Heart right ventricle (tissue), 16 donors: ENCODE measurements at places on chromosomes 5 and 9. TPM values are rescaled to one million over a fixed set of nuclear protein-coding genes. Genes with fewer than 3 reads are reported as not detected.

- no peak for DNase-seq
These were observed 556 bp upstream of the TTF1 start for GRCh38 chr9:132407196-132407595.

DNA sequence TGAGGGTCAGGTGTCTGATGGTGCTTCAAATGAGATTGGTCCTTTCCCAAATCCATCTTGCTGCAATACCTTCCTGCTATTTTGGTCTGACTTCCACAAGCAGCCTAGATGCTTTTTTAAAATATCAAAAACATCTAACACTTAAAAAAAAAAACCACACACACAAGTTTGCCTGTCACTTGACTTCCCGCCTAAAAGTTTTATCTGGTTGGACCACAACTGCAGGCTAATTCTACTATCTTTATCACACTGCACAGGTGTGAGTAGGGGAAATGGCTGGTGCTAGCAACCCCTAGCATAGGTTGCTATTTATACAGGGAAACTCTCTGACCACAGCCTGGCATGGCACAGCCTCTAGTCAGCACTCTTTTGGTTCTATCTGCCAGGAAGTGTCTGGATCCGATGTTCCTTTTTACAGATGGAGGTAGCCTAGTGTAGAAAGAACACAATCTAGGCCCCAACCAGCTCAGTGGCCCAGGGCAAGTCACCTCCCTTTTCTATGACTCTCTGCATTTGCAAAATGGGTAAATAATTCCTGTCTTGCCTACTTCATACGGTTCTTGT lies at the start of gene HEMGN:
Gene HEMGN, minus strand, starts transcription at position 92 of the 564 bp plus-strand sequence. Its CDS starts 36 bp downstream, at position 56.
- no peak for DNase-seq

DNA sequence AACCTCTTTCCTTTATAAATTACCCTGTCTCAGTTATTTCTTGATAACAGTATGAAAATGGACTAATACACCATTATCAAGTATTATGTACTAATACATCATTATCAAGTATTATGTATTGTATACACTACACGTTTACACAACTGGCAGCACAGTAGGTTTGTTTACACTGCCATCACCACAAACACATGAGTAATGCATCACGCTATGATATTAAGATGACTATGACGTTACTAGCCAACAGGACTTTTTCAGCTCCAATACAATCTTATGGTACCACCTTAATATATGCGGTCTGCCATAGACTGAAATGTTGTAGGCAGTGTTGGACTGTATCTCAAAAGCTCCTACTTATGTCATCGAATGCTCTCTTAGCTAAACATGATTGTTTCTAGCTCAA lies 28.2 kb downstream of the PRELID2 start:
- DNase-seq, result no peak

DNA sequence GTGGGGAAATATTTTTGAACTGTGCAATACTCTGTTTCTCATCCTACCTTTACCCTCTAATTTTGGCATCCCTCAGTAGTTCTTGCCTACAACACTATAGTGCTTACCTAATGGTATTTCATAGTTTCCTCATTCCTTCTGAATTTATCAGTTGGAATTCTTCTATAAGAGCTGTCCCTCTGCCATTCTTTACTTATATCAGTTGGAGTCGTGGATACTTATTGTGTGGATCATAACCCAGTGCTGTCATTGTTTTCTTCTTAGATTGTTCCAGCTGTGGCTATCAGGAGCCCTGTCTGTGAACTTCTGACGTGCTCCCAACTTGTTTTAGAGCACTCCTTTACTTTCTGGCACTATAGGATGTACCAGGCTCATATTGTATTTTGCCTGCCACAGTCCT lies 146.1 kb upstream of the OTULINL start:
- no peak for DNase-seq

DNA sequence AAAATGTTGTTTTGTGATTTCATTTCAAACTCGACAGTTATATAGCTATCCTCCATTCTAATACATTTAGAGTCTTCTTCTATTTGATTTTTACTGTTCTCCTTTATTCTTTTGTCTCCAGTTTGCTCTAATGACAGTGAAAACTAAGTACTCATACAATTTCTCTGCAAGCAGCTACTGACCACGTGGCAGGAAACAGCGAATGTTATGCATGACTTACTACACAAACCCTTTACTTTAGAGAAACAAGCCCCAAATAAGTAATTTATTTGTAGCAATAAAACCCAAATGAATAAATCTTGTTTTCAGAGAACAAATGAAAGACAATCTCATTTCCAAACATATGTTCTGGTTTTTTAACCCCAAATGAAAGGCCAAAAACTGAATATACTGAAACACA lies 41.9 kb downstream of the CDH6 start:
- no peak for DNase-seq

DNA sequence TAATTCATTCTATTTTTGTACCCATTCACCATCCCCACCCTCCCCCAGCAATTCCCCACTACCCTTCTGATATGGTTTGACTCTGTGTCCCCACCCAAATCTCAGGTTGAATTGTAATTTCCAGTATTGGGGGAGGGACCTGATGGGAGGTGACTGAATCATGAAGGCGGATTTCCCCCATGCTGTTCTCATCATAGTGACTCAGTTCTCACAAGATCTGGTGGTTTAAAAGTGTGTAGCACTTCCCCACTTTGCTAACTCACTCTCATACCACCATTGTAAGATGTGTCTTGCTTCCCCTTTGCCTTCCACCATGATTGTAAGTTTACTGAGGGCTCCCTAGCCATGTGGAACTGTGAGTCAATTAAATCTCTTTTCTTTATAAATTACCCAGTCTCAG lies 25.9 kb upstream of the TESK1 start:
- no peak for DNase-seq

- DNase-seq, result no peak
These were observed 225.3 kb downstream of the MCTP1 start for GRCh38 chr5:95059636-95060035.

DNA sequence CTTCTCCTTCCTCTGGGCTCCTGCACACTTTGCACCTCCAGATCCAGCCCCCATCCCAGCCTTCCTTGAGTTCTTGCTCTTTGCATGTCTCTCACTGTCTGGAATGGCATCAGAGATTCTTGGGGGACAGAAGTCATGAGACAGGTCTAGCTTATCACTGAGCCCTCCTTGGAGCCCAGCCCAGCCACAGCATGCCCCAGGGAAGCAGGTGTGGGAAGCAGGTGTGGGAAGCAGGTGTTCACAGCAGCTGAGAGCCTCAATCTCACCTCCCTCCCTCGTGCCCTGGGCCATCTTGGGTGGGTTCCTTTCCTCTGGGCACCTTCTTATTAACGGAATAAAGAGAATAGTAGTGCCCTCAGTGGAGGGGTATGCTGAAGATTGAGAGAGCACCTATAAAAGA lies 27.2 kb downstream of the SLC6A7 start:
- no peak for DNase-seq

DNA sequence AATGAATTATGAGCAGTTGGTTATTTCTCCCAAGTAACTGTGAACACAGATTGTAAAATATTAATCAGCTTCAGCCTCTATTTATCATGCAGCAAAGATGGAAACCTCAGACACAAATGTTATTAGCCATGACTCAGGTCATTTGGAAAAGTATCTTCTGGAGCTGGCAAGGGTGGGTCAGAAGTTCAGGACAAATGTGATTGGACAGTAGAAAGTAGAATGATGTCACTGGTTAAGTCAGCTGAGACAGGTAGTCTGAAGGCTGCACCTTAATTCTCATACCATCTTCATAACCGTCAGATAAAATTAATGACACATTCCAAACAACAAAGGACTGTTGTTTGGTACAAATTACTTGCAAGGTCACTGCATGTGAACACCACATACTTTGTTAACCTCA lies 140.2 kb downstream of the EMB start:
- no peak for DNase-seq

DDX4 gene
- not detected for polyA plus RNA-seq

PCDHGB6 gene
- 5.8 TPM for polyA plus RNA-seq

CHSY3 gene
- polyA plus RNA-seq, result 0.15 TPM

SLC45A2 gene
- polyA plus RNA-seq, result not detected
